Placental pericyte (primary cell): ENCODE measurements at places on chromosomes 1 and 21. TPM values are rescaled to one million over a fixed set of nuclear protein-coding genes. Genes with fewer than 3 reads are reported as not detected.

PDZK1IP1 gene
- not detected in 2 replicates for total RNA-seq

DUSP10 gene
- 35.0 and 78.6 TPM in 2 replicates for total RNA-seq

EVI5 gene
- total RNA-seq, result 43.2 and 73.3 TPM in 2 replicates

ALX3 gene
- not detected in 2 replicates for total RNA-seq

MPL gene
- total RNA-seq, result 0.86 TPM in 1 of 2 replicates, not detected in the other

GJA4 gene
- total RNA-seq, result not detected in 2 replicates

SPRR2B gene
- not detected in 2 replicates for total RNA-seq

KCNJ9 gene
- not detected in 2 replicates for total RNA-seq

DAB1 gene
- not detected in 2 replicates for total RNA-seq

CACHD1 gene
- 4.2 and 7.7 TPM in 2 replicates for total RNA-seq

CYP2J2 gene
- total RNA-seq, result 0.29 TPM in 1 of 2 replicates, not detected in the other

RPL5 gene
- 809 and 953 TPM in 2 replicates for total RNA-seq
